ENCODE measurements at places on chromosomes 13 and 19.

DNA sequence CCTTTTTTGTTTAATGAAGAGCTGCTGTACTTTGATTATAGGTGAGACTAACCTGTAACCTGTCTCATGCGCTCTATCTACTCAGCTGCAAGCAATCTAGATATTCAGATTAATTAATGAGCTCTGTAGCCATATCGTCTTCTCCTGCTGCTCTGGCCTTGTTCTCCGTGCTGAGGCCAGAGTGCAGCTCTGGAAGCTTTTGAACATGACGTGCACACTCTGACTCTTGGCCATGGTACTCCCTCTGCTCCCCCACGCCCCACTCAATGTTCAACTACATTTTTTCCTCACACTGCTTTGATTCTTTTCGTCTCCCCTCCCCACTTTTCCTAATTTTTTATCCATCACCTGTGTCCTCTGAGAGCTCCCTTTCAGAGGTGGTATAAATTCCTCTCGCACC is 751.8 kb downstream of the FGF9 start:
- no peak for DNase-seq

DNA sequence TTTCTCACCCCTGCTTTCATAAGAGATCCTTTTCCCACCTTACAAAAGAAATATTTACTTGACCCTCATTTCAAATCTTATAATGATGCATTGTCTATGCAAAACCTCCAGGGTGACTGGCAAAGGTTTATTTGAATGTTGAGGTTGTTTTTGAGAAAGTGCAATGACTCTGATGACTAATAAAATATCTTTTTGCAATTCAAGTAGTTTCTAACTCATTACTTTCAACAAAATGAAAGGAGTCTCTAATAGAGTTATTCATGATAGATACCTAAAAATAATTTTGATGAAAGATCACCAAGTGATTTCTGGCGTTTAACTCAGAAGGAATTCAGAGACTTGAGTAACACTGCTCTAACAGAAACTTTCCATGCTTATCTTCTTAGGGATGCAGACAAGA is 144.2 kb downstream of the FOXO1 start:
- DNase-seq, result no peak

DNA sequence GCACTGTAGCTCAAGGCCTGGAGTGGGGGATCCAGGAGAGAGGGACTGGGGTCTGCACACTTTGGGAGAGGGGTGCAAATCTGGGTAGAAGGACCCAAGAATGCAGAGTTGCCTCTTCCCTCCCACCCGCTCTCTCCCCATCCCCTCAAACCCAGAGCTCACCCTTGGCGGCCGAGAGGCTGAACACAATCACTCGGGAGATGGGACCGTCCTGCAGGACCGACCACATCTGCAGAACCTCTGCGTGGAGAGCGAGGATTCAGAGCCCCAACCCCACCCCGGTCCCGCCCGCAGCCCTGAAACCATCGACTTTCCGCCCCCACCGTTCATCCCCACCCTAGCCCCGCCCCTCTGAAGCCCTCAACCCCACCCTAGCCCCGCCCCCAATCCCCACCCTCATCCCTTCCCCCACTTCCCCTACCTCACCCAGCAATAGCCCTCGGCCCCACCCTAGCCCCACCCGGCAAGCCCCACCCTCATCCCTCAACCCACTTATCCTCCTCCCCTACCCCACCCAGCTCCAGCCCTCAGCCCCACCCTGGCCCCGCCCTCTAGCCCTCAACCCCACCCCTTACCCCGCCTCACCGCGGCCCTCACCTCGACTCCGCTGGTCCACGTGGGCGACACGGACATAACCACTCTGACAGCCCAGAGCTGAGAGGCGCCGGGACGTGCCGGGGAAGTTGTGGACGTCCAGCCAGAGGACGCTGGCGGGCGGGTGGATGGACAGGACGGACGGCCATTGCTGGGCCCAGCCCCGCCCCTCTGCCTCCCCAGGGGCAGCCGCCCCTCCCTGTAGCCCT is 4.1 kb downstream of the KPTN start:
- no peak for DNase-seq

DNA sequence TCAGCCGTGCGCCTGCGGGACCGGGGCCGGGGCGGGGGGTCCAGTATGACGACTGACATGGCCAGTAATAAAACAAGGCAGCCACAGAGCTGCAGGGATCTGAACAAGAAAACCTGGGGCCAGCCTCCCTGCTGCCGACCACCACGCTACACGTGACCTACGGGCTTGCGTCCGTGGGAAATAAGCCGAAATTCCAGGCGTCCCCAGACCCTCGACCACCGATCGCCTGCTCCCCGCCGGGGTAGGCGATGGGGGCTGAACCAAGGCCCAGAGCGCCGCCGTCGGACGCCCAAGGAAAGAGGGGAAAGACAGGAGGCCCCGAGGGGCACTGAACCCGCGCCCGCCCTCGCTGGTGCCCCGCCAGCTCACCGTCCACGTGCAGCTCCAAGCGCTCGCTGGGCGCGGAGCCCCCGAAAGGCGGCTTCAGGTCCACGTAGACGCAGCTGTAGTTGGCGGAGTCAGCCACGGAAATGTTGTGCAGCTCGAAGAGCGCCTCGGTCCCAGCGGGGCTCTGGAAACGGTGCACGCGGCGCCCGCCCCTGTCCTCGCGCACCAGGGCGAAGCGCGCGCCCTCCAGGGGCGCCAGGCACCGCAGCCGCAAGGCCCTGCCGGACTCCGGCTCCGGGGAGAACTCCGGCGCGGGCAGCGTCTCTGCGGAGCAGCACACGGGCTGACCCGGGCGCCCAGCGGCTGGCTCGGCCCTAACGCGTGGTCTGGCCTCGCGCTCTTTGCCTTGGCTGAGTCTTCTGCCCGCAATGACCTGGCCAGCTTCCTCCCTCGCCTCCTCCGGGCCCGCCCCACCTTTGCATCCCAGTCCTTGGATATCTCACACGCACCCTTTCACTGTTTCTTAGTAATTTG is 3.1 kb downstream of the A1BG start:
- no peak for DNase-seq

- no peak for DNase-seq
Measured at GRCh38 chr19:49441960-49442350, 628 bp upstream of the SLC17A7 start.

DNA sequence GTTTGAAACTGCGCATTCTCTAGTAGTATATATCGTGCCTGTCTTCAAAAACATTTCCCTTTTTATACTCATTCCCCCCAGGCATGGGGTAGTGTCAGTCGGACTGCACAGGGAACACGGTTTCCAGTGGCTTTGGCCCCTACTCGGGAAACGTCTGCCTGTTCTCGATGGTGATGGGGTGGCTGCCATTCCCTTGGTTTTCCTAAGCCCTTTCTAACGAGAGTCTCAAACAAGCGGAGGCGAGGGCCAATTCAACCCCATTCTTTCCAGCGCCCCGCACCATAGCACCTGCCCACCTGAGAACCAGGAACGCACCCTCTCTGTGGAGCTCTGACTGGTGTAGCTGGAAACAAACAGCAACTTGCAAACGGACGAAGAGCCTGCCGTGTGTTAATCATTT is 127.6 kb downstream of the STK24 start:
- DNase-seq, result no peak

DNA sequence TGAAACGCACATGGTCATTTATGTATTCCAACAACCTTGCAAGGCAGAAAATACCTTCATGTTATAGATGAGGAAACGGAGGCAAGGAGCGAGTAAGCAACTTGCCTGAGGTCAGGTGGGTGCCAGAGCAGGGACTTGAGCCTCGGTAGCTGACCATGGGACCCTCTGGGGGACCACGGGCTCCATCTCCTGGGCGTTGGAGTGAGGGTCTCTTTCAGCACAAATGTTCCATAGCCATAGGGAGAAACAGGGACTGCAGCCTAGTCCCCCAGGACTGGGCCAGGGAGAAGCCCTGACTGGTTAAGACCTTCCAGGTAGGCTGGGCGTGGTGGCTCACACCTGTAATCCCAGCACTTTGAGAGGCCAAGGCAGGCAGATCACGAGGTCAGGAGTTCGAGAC is 38.4 kb upstream of the ADGRE5 start:
- DNase-seq, result no peak

GRCh38 chr13:29782798-29783197 is 67.6 kb downstream of the UBL3 start:
- DNase-seq, result no peak
